Thyroid gland (tissue), 4 donors: ENCODE measurements at places on chromosomes 4 and X.

GRCh38 chr4:120874792-120875774 is 47.4 kb downstream of the PRDM5 start:
- no peaks in the 10 kb centered on the region for H3K27me3 ChIP-seq
- no peak for DNase-seq
- H3K4me1 ChIP-seq: no peaks in the 10 kb centered on the region
- no peaks in the 10 kb centered on the region for H3K36me3 ChIP-seq
- no peak overlapping the region for H3K4me3 ChIP-seq
- no peak overlapping the region for H3K27ac ChIP-seq

DNA sequence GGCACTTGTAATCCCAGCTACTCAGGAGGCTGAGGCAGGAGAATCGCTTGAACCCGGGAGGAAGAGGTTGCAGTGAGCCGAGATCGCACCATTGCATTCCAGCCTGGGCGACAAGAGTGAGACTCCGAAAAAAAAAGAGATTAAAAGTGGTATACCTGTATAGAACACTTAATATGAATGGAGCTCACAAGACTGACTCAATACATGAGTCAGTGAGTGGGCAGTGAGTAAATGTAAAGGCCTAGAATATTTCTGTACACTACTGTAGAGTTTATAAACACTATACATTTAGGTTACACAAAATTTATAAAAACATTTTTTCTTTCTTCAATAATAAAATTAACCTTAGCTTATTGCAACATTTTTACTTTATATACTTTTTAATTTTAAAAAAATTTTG is 93.8 kb downstream of the CENPC start:
- no peak overlapping the region for H3K4me3 ChIP-seq
- H3K27ac ChIP-seq: no peak overlapping the region
- no peaks in the 10 kb centered on the region for H3K27me3 ChIP-seq
- no peak for DNase-seq

DNA sequence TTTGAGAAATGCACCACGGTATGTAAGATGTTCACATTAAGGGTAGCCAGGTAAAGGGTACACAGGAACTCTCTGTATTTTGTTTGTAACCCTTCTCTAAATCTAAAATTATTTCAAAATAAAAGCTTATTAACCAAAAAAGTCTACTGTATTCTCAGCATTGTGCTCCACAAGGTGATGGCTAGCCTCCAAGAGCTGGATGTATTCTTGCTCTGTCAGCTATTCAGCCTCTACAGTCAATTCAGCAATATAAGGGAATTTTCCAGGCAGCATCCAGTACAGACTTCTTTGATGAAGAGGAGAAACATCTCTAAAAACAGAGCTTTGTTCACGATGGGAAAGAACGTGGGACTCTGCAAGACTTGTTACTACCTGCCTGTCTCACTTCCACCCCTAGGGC is 63.5 kb upstream of the MAOA start:
- H3K27ac ChIP-seq: no peak overlapping the region
- H3K36me3 ChIP-seq: no peaks in the 10 kb centered on the region
- peak; percentile 30 for DNase-seq
- H3K4me1 ChIP-seq: peaks cover 20% of the 10 kb centered on the region

- no peak overlapping the region for H3K4me3 ChIP-seq
- DNase-seq: no peak
- no peak overlapping the region for H3K27ac ChIP-seq
Observed at GRCh38 chrX:72130156-72130761, 1.5 kb downstream of the RTL5 start.

DNA sequence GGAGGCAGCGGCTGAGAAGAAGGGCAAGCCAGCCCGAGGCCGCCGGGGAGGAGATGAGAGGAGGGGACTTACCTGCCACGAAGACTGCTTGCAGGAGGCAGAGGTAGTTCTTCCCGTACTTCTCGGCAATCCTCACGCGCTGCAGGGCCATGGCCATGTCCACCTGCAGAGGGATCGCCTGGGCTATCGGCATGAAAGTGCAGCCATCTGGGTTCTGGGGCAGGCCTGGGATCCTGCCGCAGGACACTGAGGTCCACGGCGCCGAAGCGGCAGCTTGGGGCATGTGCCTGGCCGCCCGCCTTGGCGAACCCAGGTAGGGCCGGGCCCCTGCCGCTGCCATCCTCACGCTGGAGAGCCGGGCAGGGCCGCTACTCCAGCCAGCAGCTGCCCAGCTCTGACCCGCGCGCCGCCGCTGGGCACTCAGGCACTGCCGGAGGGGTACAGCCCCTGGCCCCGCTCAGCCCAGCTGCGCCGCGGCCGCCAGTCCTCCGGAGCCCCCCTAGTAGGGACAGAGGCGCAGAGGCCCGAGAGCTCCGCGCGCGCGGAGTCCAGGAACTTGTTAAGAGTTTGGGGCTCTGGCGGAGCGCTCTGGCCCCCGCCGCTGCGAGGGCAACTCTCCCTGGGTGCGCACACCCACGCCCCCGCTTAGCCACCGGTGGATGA is 16.0 kb downstream of the MCF2 start:
- H3K4me3 ChIP-seq: no peak overlapping the region
- H3K27ac ChIP-seq: no peak overlapping the region
- no peaks in the 10 kb centered on the region for H3K4me1 ChIP-seq
- H3K27me3 ChIP-seq: no peaks in the 10 kb centered on the region
- H3K36me3 ChIP-seq: no peaks in the 10 kb centered on the region
- peak; percentile 2 for DNase-seq

DNA sequence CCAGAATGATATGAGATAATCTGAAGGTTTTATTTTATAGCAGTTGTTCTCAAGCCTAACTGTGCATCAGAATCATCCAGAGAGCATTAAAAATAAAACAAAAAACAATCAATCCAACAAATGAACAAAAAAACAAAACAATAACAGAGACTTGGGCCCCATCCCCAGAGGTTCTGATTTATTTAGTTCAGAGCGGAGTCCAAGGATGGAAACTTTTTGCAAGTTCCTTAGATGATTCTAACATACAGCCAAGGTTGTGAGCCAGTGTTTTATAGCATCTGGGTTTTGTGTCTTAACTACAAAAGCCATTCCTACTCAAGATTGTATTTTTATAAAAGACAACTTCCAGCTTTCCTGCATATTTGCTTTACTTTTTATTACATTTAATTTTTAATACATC is 59.4 kb upstream of the GRPR start:
- no peak for DNase-seq
- no peak overlapping the region for H3K4me3 ChIP-seq
- H3K4me1 ChIP-seq: no peaks in the 10 kb centered on the region

GRCh38 chr4:158055668-158056067 is 117.2 kb downstream of the GASK1B start:
- H3K4me1 ChIP-seq: no peaks in the 10 kb centered on the region
- no peaks in the 10 kb centered on the region for H3K27me3 ChIP-seq
- no peak overlapping the region for H3K4me3 ChIP-seq

DNA sequence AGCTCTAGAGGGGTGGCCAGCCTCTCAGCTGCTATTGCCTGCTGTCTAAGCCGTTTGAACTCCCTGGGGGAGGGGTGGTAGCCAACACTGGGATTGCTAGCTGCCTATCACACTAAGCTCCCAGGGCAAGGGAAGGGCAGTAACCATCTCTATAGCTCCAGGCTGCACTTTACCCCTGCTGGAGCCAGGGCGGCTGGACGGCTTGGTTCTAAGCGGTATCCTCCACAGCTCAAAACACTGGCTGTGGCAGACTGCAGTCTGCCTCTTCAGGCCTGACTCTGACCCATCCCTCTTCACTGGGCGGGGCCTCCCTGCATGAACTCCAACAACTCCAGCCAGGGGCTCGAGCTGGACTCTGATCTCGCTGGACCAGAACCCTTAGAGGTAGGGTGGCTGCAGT is 55.3 kb upstream of the GNRHR start:
- H3K36me3 ChIP-seq: no peaks in the 10 kb centered on the region
- H3K27ac ChIP-seq: no peak overlapping the region
- no peaks in the 10 kb centered on the region for H3K27me3 ChIP-seq
- DNase-seq: no peak
- no peak overlapping the region for H3K4me3 ChIP-seq
- H3K4me1 ChIP-seq: no peaks in the 10 kb centered on the region

GRCh38 chr4:27472364-27472763 is 611.7 kb downstream of the STIM2 start:
- H3K27ac ChIP-seq: no peak overlapping the region
- no peak for DNase-seq
- H3K36me3 ChIP-seq: no peaks in the 10 kb centered on the region
- H3K4me1 ChIP-seq: no peaks in the 10 kb centered on the region
- H3K27me3 ChIP-seq: no peaks in the 10 kb centered on the region

DNA sequence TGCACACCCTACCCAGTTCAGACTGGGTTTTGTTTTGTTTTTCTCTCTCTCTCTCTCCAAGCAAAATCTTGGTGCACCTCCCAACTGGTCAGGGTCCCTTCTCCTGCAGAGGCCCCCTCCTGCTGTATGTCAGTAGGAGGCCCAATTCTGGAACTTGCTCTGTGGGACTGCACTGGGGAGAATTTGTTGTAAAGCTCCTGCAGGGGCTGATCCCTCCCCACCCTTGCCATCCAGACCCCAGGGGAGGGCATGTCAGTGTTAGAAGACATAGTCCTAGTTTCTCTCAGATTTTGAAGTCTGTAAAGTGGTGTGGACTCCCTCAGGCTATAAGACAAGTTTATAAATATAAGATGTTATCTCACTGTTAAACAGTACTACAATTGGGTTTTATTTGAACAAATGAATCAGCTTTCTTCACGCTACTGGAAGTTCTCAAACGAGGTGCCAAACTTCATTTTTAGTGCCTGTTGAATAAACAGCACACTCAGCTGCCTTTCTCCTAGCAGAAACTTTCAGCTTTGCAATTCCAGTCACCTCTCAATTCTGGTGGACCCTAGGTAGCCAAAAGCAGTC is 88.6 kb upstream of the FRMPD3 start:
- H3K4me3 ChIP-seq: no peak overlapping the region
- no peaks in the 10 kb centered on the region for H3K36me3 ChIP-seq
- no peak for DNase-seq

DNA sequence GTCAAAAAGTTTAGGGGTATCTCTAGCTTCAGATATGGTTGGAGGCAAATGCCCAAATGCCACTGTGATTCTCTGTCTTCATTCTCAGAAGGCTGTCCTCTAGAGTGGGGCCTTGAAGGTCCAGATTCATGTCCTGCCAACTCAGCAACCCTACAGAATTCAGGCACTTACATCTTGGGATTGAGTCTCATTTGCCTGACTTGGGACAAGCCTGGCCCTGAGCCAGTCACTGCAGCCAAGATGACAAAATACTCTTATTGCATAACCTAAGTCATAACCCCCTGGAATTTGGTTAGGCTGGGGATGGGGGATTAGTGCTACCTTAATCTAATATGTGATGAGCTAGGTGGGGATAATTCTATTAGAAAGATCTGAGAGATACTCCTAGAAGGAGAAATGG is 100.5 kb downstream of the AREG start:
- H3K36me3 ChIP-seq: no peaks in the 10 kb centered on the region
- H3K4me3 ChIP-seq: no peak overlapping the region
- no peak overlapping the region for H3K27ac ChIP-seq
- peak; percentile 6 for DNase-seq
- H3K27me3 ChIP-seq: no peaks in the 10 kb centered on the region

- no peaks in the 10 kb centered on the region for H3K4me1 ChIP-seq
- no peaks in the 10 kb centered on the region for H3K27me3 ChIP-seq
- no peak overlapping the region for H3K27ac ChIP-seq
- no peak for DNase-seq
Observed at GRCh38 chrX:10990418-10990817, 120.7 kb upstream of the HCCS start.

DNA sequence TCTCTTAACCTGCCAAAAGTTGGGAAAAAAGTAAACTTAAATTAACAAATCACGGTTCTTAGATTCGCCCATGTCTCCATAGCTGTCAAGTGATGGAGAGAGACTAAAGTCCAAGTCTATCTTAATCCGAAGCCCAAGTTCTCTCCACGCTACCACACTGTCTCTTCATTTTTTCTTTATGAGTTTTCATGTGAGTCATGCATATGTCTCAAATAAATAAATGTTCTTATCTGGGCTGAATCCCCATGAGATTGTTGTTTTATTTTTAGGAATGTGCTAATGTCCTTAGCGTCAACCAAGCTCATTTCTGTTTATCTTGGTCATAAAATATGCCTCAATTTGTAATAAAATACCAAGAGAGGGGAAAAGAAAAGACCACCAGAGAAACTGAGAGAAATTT is 169.3 kb downstream of the RCHY1 start:
- no peak overlapping the region for H3K27ac ChIP-seq
- no peaks in the 10 kb centered on the region for H3K4me1 ChIP-seq
- H3K4me3 ChIP-seq: no peak overlapping the region
- no peaks in the 10 kb centered on the region for H3K27me3 ChIP-seq
- no peak for DNase-seq

- H3K36me3 ChIP-seq: no peaks in the 10 kb centered on the region
- no peaks in the 10 kb centered on the region for H3K27me3 ChIP-seq
- H3K27ac ChIP-seq: no peak overlapping the region
Observed at GRCh38 chr4:144353292-144353691, 212.8 kb upstream of the GYPA start.

DNA sequence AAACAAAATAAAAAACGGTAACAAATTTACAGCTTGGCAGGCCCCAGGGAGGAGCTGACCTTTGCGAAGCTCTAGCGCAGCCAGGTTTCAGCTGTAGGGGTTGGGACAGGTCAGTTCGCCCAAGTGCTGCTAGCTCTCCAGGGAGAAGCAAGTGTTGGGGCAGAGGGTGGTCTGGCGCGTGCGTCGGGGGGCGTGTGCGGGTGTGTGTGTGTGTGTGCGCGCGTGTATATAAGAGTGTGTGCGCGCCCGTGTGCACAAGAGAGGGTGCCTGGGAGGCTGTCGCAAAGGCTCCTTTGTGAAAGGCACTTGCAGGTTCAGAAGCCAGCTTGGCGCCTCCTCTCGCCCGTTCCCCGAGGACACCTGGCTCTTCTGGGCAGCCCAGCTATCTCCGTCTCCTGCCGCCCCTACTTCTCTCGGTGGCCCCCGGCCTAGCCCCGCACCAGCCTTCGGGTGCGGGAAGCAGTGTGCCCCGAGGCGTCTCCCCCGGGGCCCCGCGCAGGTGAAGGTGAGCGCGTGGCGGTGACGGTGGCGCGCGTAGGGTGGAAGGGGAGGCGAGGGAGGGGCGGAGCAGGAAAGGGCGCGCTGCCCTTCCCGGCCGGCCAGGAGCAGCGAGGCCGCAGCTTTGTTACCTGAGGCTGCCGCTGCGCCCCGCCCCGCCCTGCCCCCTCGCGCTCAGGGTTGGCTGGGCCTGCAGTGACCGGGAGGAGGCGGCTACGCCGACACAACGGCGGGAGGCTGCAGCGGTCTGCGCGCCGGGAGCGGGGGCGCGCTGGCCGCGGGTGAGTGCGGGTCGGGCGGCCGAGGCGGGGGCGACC is at the start of gene FHDC1:
Gene FHDC1 (plus strand): TSS at position 693 of the 815 bp plus-strand sequence. CDS start 6,735 bp downstream, outside the sequence.
- no peaks in the 10 kb centered on the region for H3K36me3 ChIP-seq
- peaks cover 19% of the 10 kb centered on the region for H3K4me1 ChIP-seq
- H3K27me3 ChIP-seq: no peaks in the 10 kb centered on the region
- peak within 1 kb of the TSS; percentile 84 for H3K27ac ChIP-seq
- H3K4me3 ChIP-seq: peak within 1 kb of the TSS; percentile 84
